ENCODE measurements at places on chromosomes 7 and 10.
A peak's percentile ranks its signal among the peaks of the same experiment; 100 is the strongest.

DNA sequence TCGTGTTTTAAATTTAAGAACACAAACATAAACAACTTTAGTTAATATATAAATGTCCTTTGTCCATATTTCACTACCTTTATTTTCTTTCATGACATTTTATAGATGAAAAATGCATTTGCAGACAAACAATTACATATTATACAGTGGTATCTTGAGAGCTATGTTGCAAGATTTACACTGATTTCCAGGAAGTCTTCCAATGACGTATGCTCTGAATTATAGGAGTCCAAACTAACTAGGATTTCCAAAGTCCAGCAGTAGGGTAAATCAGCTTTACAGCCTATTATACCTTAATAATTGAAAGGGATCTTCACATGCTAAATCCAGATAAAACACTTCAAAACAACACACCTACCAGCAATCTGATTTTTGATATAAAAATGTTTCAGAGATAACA lies 69.4 kb downstream of the HYCC1 start:
- no peak overlapping the region for H3K27ac ChIP-seq
- DNase-seq, result no peak
- H3K27me3 ChIP-seq, result no peaks in the 10 kb centered on the region
- no peak overlapping the region for H3K4me3 ChIP-seq
- H3K4me1 ChIP-seq, result no peaks in the 10 kb centered on the region

GRCh38 chr7:11931307-11931706 lies 99.3 kb upstream of the THSD7A start:
- H3K27ac ChIP-seq, result no peak overlapping the region
- no peak overlapping the region for H3K4me3 ChIP-seq
- no peak for DNase-seq
- no peaks in the 10 kb centered on the region for H3K4me1 ChIP-seq
- H3K27me3 ChIP-seq, result no peaks in the 10 kb centered on the region
- H3K36me3 ChIP-seq, result no peaks in the 10 kb centered on the region

DNA sequence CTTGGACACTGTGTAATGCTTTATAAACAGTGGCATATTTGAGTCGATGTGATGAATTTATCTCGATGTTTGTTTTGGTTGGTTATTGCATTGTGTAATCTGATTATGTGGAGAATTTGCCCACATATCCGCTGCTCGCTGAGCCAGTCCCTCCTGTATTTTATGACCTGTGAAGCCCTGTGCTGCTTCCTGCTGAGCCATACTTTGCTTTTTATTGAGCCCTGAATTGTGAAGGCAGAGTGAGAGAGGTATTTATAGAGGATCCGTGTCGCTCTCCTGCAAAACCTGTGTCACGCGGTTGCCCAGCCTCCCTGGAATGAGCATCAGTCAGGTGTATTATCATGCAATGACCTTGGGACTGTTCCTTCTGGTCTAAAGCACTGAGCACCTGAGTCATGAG lies 253.7 kb downstream of the ARHGAP21 start:
- no peak for DNase-seq
- H3K27me3 ChIP-seq, result peaks cover 31% of the 10 kb centered on the region
- no peak overlapping the region for H3K27ac ChIP-seq
- no peak overlapping the region for H3K4me3 ChIP-seq
- no peaks in the 10 kb centered on the region for H3K36me3 ChIP-seq

GRCh38 chr7:97868314-97868713 lies 3.9 kb downstream of the ASNS start:
- H3K4me3 ChIP-seq, result no peak overlapping the region
- H3K4me1 ChIP-seq, result peaks cover 19% of the 10 kb centered on the region
- H3K27me3 ChIP-seq, result no peaks in the 10 kb centered on the region
- DNase-seq, result no peak

DNA sequence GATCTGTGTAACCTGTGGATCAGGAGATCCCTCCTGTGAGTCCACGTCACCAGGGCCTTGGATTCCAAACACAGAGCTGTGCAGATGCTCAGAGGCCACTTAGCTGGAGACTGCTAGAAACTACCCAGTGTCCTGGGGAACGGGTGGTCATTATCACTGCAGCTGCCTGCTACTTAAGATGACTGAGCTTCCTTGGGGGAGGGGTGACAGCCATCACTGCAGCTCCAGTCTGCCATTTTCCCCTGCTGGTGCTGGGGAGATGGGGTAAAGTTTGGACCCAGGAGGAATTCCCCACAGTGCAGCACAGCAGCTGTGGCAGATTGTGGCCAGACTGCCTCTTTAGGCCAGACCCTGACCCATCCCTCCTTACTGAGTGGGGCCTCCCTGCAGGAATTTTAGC lies 78.8 kb upstream of the VOPP1 start:
- no peak overlapping the region for H3K27ac ChIP-seq
- no peaks in the 10 kb centered on the region for H3K36me3 ChIP-seq
- no peak for DNase-seq
- H3K4me1 ChIP-seq, result no peaks in the 10 kb centered on the region

DNA sequence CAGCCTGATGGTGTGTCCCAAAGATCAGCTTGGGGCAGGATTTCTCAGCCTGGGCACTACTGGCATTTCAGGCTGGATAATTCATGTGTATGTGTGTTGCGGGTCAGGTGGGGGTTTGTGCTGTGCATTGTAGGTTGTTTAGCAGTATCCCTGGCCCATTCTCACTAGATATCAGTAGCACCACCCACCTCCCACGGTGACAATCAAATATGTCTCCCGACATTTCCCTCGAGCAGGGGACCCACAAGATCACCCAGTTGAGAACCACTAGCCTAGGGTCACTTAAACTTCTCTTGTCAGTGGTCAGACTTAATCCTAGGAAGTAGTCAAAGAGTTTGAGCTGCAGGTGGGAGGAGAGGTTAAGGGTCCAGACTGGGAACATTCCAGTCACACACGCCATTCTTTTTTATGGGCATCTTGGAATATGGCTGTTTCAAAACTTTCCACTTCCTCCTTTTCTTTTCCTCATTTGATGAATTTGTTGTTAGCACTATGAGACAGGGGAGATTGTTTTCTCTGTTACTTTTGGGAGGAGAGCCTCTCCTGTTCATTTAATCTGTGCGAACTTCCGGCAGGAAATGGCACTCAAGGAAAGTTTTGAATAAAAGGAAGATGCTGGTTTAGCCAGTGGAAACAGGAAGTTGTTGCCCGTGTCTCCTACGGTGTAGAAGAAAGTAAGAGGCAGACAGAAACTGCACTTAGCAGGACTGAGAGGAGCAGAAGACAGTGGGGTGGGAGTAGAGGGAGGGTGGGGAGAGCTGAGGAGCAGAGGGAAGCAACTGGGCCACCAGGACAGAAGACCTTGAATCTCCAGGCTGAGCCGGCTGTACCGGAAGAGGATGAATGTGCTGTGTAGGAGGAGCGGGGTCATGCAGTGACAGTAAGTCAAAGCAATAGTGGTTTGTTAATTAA lies 17.6 kb upstream of the EXOC6 start:
- peaks cover 8% of the 10 kb centered on the region for H3K4me1 ChIP-seq
- peaks cover 2% of the 10 kb centered on the region for H3K36me3 ChIP-seq
- DNase-seq, result no peak
- H3K27ac ChIP-seq, result peak overlapping the region; percentile 8

DNA sequence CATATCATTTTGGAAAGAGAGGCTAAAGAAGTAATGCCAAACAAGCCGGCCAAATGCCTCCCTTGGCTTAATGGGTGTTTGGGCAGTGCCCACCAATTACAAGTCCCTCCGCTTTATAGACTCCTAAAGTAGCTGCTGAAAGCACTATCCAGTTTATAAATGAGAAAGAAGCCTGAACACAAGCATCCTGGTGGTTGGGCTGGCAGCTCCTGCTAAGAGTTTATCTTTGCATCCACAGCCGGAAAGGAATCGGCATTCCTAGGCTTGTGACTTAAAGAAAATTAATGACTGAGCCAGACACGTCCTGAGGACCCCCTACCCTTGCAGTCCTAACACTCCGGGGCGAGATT lies 13.1 kb upstream of the NKX2-3 start:
- H3K27ac ChIP-seq, result no peak overlapping the region
